ENCODE measurements at places on chromosomes 1 and 21.

DNA sequence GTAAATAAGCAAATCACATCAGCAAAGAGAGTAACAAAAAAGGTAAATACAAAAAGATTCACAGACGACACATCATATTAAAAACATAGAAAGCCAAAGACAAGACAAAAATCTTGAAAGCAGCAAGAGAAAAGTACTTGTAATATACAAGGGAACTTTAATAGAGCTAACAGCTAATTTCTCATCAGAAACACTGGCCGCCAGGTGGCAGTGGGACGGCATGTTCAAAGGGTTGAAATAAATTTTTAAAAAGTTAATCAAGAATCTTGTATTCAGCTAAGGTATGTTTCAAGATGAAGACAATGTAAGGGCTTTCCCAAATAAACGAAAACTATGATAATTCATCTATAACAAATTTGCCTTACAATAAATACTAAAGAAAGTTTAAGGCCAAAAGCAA, 358.1 kb downstream of the LRRIQ3 start:
- peak; percentile 10 for DNase-seq

GRCh38 chr1:207000651-207001291, 30.5 kb upstream of the FCAMR start:
- DNase-seq: no peak

GRCh38 chr1:236670060-236670459, 16.2 kb upstream of the ACTN2 start:
- no peak for DNase-seq

GRCh38 chr1:232305050-232305449, 324.9 kb downstream of the SIPA1L2 start:
- DNase-seq: no peak

DNA sequence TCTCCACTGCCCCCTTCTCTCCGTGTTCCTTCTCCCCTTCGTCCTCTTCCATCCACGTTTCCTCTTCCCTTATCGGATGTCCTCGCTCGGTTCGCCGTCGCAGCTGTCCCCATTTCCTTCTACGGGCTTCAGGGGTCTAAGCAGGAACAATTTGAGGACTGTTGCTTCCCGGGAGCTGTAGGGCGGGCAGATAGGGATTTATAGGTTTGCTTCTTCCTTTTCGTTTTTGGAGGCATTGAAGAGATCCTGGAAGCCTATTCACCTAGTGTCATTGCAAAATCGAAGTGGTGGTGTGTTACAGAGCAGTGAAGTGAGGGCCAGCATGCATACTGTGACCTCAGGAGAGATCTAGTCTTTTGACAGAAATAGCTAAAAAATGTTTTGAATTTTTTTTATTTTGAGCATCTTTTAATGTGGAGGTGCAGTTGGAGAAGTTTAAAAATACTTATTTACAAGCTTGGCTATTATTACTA, 897 bp downstream of the ZYG11B start:
- peak; percentile 27 for DNase-seq

- DNase-seq: no peak
Observed at GRCh38 chr1:219529116-219529515, 83.8 kb downstream of the ZC3H11B start.

DNA sequence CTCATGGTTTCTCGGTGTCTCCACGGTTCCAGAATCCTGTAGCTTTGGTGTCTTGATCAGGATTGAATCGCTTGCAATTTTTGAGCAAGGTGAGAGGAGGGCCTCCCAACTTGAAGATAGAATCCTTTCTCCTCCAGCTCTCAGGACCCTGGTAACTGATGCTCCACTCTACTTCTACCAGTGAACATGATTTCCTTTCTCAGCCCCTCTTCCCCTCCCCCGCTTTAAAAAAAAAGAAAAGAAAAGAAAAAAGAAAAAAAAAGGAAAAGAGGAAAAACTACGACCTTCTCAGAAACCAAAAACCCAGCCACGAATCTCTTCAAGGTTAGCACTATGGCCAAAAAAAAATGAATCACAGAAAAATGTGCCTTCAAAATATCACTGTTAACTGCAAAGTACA, 1.2 kb downstream of the ARHGEF11 start:
- DNase-seq: no peak

- DNase-seq: no peak
Observed at GRCh38 chr1:192652159-192652558, 16.2 kb downstream of the RGS13 start.

- peak; percentile 4 for DNase-seq
Observed at GRCh38 chr1:108089477-108089876, 110.7 kb downstream of the SLC25A24 start.

- no peak for DNase-seq
Observed at GRCh38 chr1:225880222-225880588, 2.0 kb downstream of the TMEM63A start.

- peak; percentile 90 for DNase-seq
Observed at GRCh38 chr1:16249596-16250241, 12.7 kb upstream of the CPLANE2 start.

DNA sequence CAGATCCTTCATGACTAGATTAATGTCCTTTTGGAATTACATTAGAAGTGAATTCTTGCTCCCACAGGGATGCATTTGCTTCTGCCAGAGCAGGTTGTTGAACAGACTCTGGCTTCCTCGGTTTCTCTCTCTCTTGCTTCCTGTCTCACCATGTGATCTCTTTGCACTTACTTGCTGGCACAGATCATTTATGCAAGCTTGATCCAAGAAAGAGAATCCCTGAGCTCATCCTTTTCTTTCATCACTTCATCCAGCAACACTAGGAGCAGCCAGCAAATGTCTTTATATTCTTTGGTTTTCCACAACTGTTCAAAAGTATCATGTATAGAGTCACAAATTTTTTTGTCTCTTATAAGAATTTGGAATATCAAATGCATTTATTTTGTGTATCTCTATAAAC, 313.5 kb downstream of the ZNF326 start:
- no peak for DNase-seq

DNA sequence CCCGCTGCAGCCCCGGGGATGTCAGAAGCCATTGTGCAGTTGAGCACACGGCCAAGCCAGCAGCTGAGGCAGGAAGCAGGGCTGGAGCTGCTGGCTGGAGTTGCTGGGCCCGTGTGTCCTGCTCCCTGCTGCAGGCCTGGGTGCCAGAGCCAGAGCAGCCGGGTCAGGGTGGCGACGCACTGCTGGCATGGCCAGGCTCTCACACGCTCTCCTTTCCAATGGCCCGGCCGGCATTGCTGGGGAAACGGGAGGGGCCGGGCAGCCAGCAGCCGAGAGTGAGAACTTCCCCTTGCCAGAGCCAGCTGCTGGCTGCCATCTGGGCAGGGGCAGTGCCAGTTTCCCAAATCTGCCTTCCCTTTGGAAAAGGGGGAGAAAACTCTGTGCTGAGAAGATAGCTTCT, 82.4 kb upstream of the PROX1 start:
- DNase-seq: no peak

GRCh38 chr1:52511851-52512615, 40.9 kb downstream of the TUT4 start:
- DNase-seq: no peak

DNA sequence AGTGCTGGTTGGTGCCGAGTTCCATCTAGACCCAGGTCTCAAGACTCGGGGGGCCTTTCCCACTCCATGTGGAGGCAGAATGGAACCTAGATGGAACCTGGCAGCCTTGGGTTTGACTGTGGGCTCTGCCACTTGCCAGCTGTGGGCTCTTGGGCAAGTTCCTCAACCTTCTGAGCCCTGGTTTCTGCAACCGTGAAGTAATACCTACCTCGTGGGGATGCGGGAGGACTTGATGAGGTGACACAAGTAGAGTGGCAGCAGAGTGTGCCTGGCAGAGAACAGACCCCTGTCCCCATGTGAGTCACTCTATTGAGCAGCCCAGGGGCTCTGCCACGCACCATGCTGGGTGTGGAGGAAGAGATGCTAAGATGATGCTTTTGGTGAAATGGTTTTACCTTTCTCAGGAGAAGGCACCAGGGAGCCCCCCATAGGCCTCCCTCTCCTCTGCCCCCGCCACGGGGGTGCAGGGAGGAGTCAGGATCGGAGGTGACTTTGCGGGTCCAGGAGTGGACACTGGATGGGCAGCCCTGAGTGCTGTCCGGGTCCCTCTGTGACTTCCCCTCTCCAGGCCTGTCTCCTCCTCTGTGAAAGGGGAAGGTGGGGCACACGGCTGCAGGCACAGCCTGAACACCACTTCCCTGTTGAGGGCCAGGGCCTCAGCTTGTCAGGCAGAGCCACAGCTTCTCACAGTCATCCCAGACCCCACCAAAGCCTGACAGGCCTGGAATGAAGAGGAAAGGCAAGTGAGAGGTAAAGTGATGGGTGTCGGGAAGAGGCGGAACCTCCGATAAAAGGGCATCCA, 36.7 kb upstream of the EDN2 start:
- DNase-seq: no peak

DNA sequence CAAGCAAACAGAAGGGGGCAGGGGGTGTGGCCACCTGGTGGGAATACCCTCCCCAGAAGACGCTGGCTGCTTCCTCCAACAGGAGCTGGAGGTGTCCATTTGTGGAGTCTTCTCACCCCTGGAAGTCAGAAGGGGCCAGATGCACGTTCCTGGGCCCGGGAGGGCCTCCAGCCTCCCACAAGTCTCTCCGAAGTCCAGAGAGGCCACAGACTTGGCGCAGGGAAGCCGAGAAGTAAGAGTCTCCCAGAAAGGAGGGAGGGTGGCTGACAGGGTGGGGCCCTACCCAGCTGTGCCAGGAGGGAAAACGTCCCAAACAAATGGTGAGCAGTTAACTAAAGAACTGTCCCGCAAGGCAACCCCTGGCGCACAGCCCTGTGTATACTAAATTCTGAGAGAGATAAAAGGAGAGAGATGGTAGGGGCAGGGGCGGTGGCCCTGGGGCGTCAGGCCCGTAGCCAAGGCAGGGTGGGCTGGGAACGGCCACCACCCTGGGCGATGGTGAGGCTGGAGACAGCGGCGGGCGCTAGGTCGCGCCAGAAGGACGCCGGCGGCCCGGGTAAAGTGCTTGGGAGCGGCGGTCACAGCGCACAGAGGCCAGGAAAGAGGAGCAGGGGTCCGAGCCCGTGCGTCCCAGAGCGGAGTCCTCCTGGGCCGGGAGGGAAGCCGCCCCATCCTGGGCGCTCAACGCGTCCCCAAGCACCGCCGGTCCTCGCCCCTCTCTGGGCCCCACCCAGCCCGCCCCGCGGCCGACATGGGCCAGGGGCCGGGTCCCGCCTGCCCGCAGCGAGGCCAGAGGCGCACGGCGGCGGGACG, 1.2 kb downstream of the CHD5 start:
- no peak for DNase-seq

DNA sequence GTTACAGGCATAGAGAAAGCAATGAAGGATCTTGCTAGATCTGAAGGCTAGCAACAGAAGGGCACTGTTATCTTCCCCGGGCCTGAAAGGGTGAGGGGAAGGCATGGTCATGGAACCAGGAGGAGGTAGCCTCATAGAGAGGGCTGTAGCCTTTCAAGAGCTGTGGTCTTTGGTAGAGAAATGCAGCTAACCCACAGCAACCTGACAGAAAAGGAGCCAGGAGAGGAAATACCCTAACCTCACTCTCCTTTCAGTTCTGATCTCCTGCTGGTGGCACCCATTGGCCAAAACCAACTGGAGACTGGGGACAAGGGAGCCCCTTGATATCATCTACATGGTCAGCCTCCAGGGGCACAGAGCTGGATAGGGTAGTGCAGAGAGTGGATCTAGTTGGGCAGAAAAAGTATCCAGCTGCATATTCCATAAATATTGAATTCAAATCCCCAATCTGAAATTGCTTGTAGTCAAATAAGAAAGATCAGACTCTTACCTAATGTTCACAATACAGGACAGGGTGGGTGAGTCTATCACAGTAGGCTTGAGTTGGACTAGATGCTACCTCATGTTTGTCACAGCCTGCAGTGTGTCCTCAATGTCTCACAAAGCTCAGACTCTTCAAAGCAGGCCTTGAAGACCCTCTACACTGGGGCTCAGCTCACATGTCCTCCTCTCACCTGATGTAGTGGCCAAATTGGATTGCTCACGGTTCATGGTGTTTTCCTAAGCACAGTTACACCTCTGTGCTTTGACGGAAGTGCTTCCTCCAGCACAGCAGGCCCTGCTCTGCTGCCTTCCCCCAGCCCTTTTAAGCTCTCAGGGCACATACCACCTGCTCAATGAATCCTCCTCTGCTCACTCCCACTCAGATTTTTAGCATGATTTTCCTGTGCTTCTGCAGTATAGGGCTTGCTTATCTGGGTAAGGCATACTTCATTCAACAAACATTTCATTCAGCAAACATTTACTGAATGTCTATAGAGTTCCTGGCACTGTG, 74.1 kb upstream of the JUN start:
- peak; percentile 27 for DNase-seq

GRCh38 chr1:176206006-176206960, 803 bp downstream of the COP1 start:
- peak; percentile 32 for DNase-seq

DNA sequence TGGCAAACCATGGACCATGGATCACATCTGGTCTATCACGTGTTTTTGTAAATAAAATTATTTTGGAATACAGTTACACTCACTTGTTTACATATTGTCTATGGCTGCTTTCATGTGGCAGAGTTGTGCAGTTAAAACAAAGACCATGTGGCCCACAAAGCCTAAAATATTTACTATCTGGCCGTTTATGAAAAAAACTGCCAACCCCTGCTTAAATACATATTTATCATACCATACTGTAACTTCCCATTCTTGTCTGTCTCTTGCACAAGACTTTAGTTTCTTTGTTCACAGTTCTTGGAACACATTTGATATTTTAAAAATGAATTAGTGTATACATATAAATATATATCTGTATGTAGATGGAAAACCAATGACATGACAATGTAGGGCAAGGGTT, 141.5 kb downstream of the PAPPA2 start:
- DNase-seq: peak; percentile 27

DNA sequence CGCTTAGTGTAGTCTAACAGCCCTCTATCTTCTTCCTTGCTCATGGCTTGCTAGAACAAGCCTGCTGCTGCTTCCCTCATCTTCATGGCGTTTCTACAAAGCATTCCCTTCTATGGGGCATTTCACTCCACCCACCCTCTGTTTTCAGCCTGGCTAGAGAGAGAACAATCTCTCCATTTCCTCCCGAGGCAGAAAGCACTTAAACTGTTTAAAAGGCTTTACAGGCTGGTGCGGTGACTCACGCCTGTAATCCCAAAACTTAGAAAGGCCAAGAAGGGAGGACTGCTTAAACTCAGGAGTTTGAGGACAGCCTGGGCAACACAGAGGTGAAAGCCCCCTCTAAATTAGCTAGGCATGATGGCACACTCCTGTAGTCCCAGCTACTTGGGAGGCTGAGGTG, 17.8 kb downstream of the ORC1 start:
- no peak for DNase-seq

DNA sequence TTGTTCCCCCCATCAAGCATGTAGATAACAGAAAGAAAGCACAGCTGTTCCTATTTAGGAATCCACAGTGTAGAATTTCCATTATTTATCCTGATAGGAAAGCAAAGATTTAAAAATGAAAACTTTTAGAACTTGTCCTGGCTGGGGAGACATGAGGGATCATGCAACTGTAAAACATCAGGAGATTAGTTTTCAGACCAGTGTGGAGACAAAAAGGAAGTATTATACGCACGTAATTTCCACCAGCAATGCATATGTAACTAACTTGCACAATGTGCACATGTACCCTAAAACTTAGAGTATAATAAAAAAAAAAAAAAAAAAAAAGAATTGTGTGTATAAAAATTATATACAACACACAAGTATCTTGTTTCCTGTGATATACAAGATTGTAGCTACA, 172.4 kb downstream of the NEGR1 start:
- DNase-seq: no peak

- DNase-seq: no peak
Observed at GRCh38 chr1:61227857-61228550, 145.6 kb downstream of the NFIA start.

- no peak for DNase-seq
Observed at GRCh38 chr1:20508411-20508771, 440 bp upstream of the MUL1 start.

Measured in fibroblast of the aortic adventitia (primary cell).